Ovary (tissue), 10 donors: ENCODE measurements at places on chromosomes 11 and 22. TPM values are rescaled to one million over a fixed set of nuclear protein-coding genes. Genes with fewer than 3 reads are reported as not detected.

ANO9 gene
- total RNA-seq: 11.4 TPM

ART1 gene
- total RNA-seq: not detected

TBX10 gene
- not detected for total RNA-seq

ESAM gene
- 7.3 TPM for total RNA-seq

CFAP300 gene
- total RNA-seq: 20.1 TPM

CLMP gene
- total RNA-seq: 25.3 TPM

ST14 gene
- total RNA-seq: 6.6 TPM

LRRN4CL gene
- total RNA-seq: 38.6 TPM

DNA sequence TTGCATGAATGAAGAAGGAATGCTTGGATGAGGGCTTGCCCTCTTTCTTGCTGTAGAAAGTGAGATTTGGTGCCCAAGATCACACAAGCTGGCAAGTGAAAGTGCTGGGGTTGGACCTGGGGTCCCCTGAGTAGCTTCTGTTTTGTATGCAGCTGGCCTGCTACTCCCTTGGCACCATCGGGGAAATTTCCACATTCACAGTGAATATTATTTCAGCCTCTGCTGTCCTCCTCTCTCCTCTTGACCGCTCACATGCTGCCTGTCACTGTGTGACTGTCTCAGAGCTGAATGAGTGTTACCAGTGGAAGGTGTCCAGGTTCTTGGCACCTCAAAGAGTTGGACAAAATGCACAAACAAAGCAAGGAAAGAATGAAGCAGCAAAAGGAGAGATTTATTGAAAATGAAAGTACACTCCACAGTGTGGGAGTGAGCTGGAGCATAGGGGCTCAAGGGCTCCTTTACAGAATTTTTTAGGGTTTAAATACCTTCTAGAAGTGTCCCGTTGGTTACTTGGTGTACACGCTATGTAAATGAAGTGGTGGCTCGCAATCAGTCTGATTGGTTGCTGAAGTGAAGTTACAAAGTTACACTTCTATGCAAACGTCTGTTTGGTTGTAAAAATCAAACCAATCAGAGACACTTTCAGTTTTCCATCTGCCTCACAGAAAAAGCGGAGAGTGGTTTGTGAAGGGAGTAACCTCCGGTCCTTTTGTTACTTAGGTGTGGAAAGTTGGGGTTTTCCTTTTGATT is 87.4 kb downstream of the DEPDC5 start:
- no peak for DNase-seq

GRCh38 chr11:11171285-11171684 is 181.8 kb downstream of the CSNK2A3 start:
- DNase-seq: no peak

- DNase-seq: no peak
Observed at GRCh38 chr11:123678246-123678645, 23.8 kb upstream of the SCN3B start.

DNA sequence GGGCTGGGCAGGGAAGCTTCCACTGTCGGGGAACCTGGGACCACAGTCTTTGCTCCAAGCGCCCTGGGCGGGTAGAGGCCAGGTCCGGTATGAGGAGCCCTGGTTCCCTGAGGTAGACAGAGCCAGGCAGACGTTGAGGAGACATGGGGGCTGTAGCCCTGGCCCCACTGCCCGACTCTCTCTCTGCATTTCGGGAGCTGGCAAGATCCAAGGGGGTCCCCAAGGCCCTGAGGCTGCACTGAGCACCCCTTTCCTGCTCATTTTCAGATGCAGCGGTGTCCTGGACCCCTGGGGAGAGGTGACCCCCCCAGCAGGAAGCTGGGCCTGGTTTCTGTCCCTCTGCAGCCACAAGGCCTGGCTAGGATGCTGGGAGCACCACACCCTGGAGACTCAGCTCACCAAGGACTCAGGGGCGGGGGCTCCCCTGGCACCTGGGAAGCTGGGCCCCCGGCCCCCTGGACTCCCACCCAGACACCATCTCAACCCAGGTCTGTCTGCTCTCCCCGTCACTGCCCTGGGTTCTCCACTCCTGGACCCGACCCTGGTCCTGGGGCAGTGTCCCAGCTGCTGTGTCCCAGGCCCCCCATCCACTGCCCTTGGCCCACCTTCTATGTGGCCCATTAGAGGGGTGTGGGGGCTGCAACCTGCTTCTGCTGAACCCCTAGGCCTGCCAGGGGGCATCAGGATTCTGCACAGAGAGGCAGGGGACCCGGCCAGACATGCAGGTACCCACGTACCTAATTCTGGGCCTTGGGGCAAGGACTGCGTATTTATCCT is 15.0 kb upstream of the MUC6 start:
- DNase-seq: peak; percentile 15

DNA sequence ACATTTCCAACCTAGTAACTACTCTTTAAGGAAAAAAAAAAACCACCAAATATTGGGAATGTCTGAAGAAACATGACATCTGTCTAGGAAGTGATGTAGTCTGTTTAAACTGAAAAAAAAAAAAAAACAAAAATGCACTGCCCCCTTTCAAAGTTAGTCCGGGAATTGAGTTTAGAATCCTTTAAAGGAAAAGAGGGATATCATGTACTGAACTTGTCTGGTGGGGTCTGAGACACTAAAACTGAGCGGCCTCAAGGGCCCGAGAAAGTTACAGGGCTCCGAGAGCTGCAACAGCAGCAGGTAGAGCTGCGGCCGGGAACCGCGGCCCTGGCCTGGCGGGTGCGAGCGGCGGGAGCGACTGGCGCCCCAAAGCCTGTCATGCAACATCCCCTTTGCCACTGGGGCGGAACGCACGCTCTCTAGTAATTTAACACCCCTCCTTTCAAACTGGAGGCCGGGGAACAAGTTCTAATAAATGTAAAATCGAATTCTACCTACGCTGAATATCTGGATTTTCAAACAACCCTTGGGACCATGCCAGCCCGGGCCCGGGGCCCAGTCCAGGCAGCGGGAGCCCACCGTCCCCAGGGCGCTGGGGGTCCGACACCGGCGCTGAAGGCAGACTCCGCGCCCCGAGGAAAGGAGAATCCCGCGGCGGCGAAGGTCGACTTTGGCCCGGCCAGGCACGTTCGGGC is 736 bp downstream of the RDX start:
- peak; percentile 74 for DNase-seq

DNA sequence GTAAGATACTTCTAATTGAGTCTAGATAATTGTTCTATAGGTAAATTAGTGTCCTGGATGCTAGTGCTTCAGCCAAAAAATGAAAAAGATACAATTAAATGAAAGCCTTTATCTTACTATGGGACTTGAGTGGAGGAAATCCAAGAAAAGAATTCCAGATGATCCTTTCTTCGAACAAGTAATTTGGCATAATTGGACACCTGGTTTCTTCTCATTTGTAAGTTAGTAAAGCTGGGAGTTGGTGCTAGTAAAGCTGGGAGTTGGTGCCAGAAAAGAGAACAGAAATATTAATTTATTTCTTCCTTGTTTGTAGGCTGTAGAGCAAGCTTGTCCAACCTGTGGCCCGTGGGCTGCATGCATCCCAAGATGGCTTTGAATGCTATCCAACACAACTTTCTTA is 12.3 kb downstream of the OR51V1 start:
- no peak for DNase-seq

- DNase-seq: no peak
Observed at GRCh38 chr11:128052912-128053641, 534.3 kb downstream of the ETS1 start.

GRCh38 chr22:23224846-23225245 is 44.5 kb downstream of the BCR start:
- no peak for DNase-seq

- no peak for DNase-seq
Observed at GRCh38 chr11:123393312-123393927, 36.6 kb upstream of the GRAMD1B start.

- DNase-seq: peak; percentile 23
Observed at GRCh38 chr11:119320240-119320775, 3.4 kb upstream of the MCAM start.

DNA sequence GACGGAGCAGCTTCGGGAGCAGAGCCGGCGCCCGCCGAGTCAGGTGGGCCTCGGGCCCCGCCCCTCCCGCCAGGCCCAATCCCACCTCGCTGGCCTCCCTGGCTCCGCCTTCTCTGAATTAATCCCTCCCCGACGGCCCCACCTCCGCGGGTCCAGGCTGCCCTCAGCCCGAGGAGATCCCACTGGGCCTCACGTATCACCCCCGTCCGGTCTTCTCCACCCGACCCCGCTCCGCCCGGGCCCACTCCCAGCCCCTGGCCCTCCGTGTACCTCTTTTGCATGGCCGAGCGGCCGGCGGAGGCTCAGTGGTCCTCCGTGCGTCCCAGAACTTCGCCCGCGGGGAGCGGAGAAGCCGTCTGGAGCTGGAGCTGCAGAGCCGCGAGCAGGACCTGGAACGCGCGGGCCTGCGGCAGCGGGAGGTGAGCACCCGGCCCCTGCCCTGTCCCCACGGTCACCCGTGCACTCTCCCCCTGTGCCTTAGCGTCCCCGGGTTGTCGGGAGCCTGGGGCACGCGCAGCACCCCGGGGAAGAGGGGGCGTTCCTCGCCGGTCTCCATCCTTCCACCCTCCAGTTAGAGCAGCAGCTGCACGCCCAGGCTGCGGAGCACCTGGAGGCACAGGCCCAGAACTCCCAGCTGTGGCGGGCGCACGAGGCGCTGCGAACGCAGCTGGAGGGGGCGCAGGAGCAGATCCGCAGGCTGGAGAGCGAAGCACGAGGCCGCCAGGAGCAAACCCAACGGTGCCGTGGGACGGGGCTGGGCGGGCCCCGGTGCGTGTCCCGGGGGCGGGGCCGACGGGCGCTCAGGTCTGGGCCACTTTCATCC is 2.2 kb upstream of the CD151 start:
- peak; percentile 83 for DNase-seq

- no peak for DNase-seq
Observed at GRCh38 chr11:57376095-57377090, 4.6 kb downstream of the PRG3 start.
